ENCODE measurements at places on chromosomes 6 and 20.
A peak's percentile ranks its signal among the peaks of the same experiment; 100 is the strongest.

- no peak for DNase-seq
These were observed 24.4 kb upstream of the EDN1 start for GRCh38 chr6:12265791-12266190.

- DNase-seq: no peak
These were observed 246.0 kb upstream of the ECI2 start for GRCh38 chr6:4381381-4381780.

DNA sequence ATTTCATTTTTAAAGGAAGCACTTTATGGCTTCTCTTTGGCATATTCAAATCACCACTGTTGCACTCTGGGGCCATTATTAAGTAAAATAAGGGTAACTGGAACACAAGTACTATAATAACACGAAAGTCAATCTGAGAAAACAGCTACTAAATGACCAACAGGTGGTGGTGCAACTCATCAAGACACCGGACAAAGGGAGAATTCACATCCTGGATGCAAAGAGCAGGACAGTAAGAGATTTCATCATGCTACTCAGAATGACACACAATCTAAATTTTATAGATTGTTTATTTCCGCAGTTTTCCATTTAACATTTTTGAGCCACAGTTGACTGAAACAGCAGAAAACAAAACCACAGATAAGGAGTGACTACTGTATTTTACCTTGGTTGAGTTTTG, 27.6 kb upstream of the LY86 start:
- no peak for DNase-seq

GRCh38 chr6:57315111-57315510, 2.3 kb upstream of the PRIM2 start:
- DNase-seq: no peak

GRCh38 chr6:64266351-64266821, 630.8 kb downstream of the PHF3 start:
- no peak for DNase-seq

DNA sequence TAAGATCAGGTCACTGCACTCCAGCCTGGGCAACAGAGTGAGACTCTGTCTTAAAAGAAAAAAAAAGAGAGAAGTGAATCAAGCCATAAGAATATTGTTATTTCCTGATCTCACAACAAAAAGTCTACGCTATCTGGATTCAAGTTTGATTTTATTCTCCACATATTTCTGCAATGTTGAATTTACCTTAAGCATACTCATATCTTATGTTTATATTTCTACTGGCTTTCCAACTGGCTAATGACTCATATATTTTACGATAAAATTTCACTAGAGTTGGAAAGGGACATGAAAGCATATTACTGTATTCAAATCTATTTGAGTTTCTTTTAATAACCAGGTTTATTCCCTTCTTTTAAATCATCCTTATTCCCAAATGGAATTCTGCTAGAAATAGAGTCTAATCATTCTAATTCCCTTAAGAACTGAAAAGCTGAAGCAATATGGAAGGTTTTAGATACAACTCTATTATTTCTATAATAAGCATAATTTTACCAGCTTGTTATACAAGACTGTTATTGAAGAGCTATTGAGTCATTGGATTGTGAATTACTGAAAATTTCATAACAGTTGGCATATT, 276.9 kb upstream of the HS3ST5 start:
- DNase-seq: no peak

- no peak for DNase-seq
These were observed 105.2 kb downstream of the SMLR1 start for GRCh38 chr6:130932438-130932837.

DNA sequence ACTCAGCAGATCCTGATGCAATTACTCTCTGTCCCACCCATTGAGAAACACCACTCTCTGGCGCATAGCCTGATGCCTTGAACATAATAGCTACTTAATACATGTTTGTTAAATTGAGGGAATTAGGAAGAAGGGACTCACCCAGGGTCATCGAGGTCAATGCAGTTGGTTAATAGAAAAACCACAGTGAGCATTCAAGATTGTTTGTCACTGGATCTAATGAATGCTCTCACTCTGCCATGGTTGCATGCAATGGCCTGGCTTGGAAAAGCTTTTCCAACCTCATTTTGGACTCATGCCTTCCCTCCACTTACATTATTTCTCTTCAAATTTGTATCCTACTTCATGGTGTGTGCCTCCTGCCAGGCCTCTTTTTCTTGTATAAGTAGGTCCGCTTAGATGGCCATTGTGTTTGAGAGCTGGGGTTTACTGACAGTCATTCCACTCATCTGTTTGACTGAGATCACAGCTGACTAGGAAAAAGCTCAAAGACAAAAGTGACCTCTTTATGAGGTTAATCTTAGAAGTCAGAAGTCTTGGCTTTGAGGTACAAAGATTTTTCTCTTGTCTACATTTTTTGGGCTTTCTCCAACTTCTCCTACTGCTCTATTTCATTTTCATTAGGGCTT, 154.8 kb upstream of the RAB32 start:
- DNase-seq: peak; percentile 60

- DNase-seq: no peak
These were observed 46.8 kb downstream of the B4GALT5 start for GRCh38 chr20:49666911-49667310.

DNA sequence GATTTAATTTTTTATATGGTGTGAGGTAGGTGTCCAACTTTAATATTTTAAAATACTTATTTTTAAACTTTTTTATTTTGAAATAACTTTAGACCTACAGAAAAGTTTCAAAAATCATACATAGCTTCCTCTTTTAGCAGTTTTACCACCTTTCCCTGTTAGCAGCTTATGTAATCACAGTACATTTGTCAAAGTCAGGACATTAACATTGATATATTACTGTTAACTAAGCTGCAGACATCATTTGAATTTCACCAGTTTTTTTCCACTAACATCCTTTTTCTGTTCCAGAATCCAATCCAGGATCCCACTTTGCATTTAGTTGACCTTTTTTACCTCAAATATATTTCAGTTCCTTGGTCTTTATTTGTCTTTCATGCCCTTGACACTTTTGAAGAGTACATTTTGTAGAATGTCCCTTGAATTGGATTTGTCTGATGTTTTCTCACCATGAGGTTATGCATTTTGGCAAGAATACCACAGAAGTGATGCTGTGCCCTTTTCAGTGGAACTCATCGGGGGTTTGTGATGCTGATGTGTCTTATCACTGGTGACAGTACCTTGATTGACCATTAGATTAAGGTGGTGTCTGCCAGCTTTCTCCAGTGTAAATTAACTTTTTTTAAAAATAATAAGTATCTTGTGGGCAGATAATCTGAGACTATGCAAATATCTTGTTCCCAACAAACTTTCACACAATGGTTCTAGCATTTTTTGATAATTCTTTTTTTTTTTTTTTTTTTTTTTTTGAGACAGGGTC, 33.4 kb downstream of the TTLL9 start:
- no peak for DNase-seq

- no peak for DNase-seq
These were observed 489.3 kb upstream of the FLRT3 start for GRCh38 chr20:14826543-14827313.

GRCh38 chr6:107668743-107669474, 155.2 kb downstream of the SCML4 start:
- no peak for DNase-seq

- DNase-seq: no peak
These were observed 67.5 kb downstream of the PDE7B start for GRCh38 chr6:135919026-135919425.

DNA sequence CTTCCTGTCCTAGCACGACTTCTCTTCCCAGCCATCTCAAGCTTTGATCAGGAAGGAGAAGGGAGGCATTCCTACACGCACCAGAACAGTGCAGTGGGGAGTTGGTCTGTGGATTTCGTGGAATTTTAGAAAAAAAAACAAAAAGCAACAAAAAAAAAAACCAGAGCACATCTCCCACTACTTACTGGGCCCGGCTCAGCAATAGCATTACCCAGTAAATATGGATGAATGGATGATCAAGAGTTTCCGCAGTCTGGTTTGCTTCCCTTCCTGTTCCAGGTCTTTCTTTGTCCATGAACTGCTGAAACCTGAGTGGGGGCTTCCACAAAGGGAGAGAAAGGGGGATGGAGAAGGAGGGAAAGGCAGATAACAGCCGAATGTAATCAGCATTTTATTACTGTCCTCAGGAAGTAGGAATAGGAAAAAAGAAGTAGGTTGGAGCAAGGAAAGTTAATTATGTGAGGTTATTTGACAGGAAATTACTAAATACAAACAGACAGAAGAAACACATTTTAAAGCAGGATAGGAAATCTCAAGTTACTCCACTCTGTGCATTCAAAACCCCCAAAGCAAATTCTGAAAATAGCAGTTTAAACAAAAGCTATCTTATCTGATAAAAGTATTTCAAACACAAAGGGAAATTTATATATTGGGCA, 349.0 kb downstream of the PRL start:
- DNase-seq: no peak

GRCh38 chr6:5080574-5080973, 4.6 kb upstream of the PPP1R3G start:
- DNase-seq: no peak

GRCh38 chr20:11522366-11522741, 395.3 kb upstream of the BTBD3 start:
- no peak for DNase-seq

GRCh38 chr6:111338843-111339242, 144.2 kb downstream of the REV3L start:
- no peak for DNase-seq
